Activated CD8-positive, alpha-beta memory T cell treated with anti-CD3 and anti-CD28 coated beads, Interleukin-2, amount 10 ng/mL, durations not matched to agents 7 days and 5 days (primary cell): ENCODE measurements at places on chromosomes 13 and 19.

DNA sequence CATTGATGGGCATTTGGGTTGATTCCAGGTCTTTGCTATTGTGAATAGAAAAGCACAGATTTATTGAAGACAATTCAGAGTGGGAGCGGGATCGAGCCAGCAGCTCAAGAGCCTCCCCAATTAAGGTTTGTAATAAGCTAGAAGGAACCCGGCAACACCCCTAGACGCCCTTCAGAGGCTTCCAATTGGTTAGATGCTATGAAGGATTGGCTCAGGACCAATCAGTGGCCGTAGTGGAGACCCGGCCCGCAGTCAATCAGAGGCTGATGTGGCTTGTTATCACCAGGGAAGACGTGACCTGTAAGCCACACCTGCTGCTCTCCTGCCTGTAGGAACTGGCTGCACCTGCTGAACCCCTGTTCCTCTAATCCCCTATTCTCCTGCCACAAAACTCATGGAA is 14.6 kb downstream of the SIGLEC11 start:
- H3K4me1 ChIP-seq = peaks cover 8% of the 10 kb centered on the region
- H3K27me3 ChIP-seq = peaks cover 30% of the 10 kb centered on the region
- DNase-seq = no peak
- no peak overlapping the region for H3K27ac ChIP-seq
- H3K4me3 ChIP-seq = no peak overlapping the region

DNA sequence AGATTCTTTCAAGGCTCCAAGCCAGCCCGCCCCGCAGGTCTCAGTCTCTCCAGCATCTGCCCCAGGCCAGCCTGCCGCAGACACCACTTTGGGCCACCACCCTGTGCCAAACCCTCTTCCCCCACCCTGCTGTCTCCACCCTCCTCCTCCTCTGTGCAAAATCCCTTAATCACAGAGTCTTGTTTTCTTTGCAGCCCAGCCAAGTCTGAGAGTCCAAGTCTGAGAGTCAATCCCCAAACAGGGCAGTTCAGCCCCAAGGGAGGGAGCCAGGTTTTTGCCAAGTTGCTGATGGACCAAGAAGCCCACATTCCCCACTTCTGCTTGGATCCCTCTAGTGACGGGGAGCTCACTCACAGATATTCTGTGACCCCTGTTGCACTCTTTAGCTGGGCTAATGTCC is 3.1 kb downstream of the ADAMTS10 start:
- peaks cover 2% of the 10 kb centered on the region for H3K36me3 ChIP-seq
- peaks cover 12% of the 10 kb centered on the region for H3K4me1 ChIP-seq
- peaks cover 8% of the 10 kb centered on the region for H3K27me3 ChIP-seq
- no peak overlapping the region for H3K4me3 ChIP-seq

DNA sequence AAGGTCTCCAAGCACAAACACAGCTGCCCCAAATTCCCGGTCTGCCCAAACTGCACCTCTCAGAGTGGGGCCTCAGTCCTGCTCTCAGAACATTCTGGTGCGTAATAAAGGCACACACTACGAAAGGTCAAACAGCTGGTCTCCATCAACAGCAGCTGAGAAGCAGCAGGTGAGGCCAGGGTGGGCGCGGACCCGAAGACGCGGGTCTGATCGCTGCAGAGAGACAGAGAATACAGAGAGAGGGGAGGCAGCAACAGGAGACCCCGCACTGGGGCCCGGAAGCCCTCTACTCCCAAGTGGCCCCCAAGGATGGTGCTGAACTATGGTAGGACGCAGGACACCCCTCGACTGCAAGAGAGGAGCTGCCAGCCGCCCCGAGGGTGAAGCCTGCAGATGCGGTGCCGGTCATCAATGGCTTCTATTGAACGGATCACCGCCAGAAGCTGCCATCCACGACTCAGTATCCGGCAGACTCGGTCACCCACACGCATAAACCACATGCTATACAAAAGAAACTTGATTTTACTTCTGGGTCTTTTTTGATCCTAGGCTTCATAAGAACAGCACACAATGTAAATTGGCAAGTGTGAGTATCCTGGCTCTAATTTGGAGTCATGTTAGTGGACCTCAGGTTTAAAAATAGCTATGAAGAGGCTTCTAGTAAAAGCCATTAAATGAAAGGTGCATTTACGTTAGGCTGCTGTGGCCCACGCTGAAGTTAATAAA is 33.4 kb downstream of the STK24 start:
- peaks cover 64% of the 10 kb centered on the region for H3K4me1 ChIP-seq
- H3K4me3 ChIP-seq = peak overlapping the region; percentile 38
- H3K36me3 ChIP-seq = peaks cover 17% of the 10 kb centered on the region

DNA sequence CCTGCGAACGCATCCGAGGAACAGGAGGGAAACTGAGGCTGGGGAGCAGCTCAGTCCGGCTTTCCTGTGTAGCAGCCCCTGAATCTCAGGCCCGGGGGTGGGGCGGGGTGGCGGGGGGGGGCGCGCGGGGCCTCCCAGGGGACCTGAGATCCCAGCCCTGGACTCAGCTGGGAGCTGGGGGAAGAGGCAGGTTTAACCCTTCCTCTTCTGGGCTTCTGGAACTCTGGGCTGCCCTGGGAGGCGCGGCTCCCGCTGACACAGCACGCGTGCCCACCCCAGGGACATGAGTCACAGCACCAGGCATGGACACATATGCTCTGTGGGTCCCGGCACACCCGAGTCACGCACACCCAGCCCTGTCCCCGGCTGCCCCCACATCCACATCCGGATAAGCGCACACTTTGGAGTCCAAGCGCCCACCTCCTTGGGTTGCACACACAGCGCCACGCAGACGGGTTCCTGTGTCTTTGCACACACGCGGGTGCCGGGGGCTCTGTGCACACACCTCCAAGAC is 3.5 kb upstream of the CIRBP start:
- H3K4me1 ChIP-seq = peaks cover 56% of the 10 kb centered on the region
- peaks cover 9% of the 10 kb centered on the region for H3K36me3 ChIP-seq
- H3K27ac ChIP-seq = peak overlapping the region; percentile 76
- DNase-seq = peak; percentile 84
- H3K27me3 ChIP-seq = peaks cover 2% of the 10 kb centered on the region
- peak overlapping the region; percentile 59 for H3K4me3 ChIP-seq

DNA sequence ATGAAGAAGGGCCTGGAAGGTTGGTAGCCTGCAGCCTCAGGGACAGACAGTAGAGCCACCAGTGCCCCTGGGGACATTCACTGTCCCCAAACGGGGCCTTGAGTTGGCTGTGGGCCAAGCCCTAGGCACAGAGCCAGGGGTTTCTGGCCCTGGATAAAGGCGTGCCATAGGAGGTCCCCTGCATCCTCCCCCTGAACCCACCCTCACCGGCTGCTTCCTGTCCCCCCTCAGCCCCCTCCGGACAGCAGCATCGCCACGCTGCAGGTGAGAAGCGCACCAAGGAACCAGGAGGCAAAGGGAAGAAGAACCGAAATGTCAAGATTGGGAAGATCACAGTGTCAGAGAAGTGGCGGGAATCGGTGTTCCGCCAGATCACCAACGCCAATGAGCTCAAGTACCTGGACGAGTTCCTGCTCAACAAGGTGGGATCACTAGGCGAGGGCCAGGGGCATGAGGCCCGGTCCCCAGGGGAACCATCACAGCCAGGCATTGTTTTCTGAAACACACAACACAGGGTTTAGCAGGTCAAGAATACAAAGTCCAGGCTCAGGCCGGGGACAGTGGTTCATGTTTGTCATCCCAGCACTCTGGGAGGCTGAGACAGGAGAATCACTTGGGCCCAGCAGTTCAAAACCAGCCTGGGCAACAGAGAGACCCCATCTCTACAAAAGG is 14.6 kb upstream of the USE1 start:
- H3K27me3 ChIP-seq = no peaks in the 10 kb centered on the region
- H3K4me1 ChIP-seq = peaks cover 2% of the 10 kb centered on the region
- no peak overlapping the region for H3K4me3 ChIP-seq
